ENCODE measurements at places on chromosomes 5 and 9.

- DNase-seq, result no peak
These were observed 4.9 kb upstream of the JAK2 start for GRCh38 chr9:4980086-4980727.

DNA sequence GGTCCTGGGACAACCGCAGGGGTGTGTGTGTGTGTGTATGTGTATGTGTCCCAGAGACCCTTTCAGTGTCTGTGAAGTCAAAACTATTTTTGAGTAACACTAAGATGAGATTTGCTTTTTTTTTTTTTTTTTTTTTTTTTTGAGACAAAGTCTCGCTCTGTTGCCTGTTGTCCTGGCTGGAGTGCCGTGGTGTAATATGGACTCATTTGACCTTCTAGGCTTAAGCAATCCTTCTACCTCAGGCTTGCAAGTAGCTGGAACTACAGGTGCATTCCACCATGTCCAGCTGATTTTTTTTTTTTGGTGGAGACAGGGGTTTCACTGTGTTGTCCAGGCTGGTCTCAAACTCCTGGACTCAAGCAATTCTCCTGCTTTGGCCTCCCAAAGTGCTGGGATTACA, 97.4 kb upstream of the KLF9 start:
- DNase-seq, result no peak

DNA sequence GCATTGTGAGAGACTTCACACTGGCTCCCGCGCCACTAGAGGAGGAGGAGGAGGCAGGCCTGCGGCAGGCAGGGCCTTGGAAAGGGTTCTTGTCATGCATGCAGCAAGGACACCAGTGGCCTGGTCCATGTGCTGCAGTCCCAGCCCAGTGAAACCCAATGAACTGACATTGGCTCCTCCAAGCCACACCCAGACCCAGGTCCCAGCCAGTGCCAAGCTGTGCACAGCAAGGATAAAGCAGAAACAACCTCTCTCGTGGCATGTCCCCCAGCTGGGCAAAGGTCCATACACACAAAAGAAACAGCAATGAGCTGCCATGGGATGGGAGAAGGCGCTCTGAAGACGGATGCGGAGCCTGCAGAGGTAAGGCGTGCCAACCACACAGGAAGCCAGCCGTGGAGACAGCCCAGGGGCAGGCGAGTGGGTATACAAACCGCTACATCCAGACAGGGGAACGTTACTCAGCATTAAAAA, 89.2 kb downstream of the SEMA4D start:
- DNase-seq, result no peak

DNA sequence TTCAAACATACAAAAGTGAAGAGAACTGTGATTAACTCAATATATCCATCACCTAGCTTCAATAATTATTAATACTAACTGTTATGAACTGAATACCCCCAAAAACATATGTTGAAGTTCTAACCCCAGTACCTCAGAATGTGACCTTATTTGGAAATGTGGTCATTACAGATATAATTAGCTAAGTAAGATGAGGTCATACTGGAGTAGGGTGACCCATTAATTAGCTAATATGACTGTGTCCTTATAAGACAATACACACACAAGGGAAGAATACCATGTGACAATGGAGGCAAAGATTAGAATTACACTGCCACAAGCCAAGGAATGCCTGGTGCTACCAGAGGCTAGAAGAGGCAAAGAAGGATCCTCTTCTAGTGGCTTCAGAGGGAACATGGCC, 7.8 kb downstream of the RRAGA start:
- no peak for DNase-seq

GRCh38 chr5:170109059-170110031, 3.6 kb downstream of the FOXI1 start:
- no peak for DNase-seq

DNA sequence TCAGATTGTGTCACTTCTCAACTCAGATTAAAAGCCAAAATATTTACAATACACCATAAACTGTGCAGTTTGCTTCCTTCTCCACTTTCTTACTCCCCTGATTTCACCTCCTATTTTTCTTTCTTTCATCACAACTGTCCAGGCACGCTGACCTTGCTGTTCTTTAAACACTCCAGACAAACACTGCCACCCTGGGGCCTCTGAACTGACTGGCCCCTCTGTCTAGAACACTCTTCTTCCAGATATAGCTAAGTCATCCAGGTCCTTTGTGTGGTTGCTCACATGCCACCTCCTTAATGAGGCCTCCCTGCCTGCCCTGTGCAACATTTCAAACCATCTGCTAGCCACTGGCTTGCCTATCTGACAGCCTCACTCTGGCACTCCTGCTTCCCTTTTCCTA, 46.6 kb downstream of the ATG10 start:
- DNase-seq, result no peak

DNA sequence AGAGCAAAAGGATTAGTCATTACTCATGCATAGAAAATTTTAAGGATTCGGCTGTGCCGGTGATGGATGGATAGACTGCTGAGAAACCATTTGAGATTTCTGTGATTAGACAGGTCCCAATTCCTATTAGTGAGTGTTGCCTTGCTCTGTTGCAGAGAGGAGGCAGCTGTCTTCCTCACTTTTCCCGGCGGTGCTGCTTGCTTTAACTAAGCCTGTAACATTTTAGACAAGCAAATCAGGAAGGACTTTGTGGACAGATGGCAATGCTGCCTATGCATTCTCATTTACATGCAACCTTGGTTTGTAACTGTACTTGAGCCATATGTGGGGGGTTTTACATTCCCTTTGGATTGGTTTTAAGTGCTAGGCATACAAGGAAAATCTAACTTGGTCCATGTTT, 1176.3 kb downstream of the CDH18 start:
- no peak for DNase-seq

GRCh38 chr9:131657037-131657377, 82.9 kb downstream of the RAPGEF1 start:
- no peak for DNase-seq

DNA sequence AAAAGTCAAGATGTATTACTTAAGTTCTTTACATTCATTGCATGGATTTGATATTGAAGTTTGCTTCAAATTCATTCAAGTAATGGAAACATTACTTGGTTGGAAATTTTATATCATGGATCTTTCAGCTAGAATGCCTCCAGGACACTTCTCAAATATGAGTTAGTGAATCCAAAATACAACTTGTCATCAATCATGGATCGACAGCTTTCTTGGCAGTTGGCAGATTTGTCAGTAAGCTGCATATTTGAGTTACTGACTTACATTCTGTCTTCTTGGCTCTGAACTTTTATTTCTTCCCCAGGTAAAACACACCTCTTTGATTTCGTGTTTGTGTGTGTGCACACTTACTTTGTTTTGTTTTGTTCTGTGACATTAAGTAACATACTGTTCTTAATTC, 1171.1 kb downstream of the TAF11L14 start:
- DNase-seq, result no peak

DNA sequence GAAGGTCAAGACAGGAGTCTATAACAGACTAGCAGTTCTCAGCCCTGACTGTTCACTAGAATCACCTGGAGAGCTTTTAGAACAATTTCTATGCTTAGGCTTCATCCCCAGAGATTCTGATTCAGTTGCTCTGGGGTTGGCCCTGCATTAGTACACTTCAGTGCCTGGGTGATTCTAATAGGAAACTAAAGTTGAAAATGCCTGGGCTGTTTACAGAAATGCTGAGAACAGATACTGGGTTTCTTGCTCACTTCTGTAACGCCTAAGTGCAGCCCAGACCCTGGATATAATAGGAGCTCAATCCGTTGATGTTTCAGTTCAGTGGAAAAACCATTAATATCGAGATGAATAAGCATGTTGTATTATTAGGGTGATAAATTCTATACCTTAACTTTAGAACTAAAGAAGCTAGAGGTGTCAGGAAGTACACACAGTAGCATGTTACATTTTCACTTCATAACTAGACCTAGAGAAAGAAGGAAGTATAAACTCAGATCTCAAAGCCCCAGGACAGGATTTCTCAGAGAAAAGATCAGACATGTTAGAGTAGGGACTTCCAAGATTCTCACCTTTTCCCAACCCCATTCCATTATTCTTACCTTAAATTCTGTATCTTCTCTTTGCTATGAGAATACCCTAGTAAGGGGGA, 20.4 kb downstream of the HAVCR2 start:
- no peak for DNase-seq

DNA sequence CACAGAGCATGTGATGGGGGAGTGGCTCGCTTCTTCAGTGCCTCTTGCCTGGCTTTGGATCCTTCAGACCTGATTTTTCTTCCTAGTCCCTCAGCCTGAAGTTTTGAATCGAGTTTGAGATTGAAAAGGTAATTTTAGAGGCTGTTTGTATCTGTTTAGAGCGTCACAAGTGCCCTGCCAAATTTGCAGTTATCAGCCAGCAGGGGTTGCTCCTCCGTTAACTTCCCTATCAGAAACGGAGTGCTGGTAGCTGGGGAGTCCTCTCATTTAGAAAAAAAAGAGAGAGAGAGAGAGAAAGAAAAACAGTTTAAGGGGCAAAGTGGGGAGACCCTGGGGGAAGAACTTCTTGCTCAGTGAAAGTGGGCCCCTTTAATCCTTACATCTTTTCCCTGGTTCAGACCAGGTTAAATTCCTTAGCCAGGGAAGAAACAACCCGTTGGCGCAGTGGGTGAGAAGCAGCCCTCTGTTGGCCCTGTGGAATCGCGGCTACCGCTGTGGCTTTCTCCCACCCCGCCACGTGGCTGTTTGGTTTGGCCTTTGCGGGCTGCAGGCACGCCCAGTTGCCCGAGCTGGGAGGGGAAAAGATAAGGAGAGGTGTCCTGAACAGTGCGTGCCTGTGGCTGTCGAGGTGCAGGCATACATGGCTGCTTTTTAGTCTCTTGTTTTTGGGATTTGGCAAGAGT, 576.7 kb upstream of the ACO1 start:
- DNase-seq, result no peak

- DNase-seq, result no peak
These were observed 98.1 kb upstream of the TUT7 start for GRCh38 chr9:86452201-86452828.

- DNase-seq, result no peak
These were observed 44.1 kb downstream of the PJA2 start for GRCh38 chr5:109365653-109366052.

GRCh38 chr9:103661663-103662062, 432.4 kb upstream of the SMC2 start:
- DNase-seq, result no peak

DNA sequence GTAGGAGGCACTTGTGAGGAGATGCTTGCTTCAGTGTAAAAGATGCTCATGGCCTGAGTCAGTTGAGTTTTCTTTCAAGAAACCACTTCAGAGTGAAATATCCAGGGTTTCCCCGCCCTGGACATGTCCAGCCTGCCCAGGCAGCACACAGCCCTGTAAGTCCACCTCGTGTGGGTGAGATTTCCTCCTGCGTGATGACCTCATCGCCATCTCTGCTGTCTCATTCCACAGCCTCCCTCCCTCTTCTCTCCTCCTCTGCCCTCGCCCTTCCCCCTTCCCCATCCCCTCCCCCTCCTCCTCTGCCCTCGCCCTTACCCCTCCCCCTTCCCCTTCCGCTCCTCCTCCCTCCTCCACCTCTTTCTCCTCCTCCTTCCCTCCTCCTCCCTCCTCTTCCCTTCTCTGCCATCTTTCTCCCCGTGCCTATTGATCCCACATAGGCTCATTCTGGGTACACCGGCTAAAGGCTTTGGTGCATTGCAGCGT, 34.0 kb upstream of the NCS1 start:
- no peak for DNase-seq

GRCh38 chr5:9551567-9552537, 6.0 kb upstream of the SEMA5A start:
- no peak for DNase-seq

DNA sequence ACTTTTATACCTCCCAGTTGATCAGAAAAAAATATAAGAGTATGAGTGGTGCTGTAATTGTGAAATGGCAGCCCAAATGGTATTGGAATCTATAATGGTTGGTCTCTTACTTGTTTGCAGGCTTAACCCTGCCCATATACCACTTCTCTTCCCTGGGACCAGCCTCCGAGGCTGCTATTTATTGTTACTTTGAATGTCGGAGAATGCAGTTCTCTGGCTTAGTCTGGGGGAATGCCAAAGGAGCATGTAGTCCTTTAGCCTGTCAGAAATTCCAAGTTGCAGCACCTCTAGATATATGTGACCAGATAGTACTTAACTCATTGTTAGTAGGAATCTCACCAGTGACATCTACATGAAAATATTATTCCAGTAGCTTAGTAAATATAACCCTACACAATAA, 47.5 kb downstream of the SLC44A1 start:
- no peak for DNase-seq

DNA sequence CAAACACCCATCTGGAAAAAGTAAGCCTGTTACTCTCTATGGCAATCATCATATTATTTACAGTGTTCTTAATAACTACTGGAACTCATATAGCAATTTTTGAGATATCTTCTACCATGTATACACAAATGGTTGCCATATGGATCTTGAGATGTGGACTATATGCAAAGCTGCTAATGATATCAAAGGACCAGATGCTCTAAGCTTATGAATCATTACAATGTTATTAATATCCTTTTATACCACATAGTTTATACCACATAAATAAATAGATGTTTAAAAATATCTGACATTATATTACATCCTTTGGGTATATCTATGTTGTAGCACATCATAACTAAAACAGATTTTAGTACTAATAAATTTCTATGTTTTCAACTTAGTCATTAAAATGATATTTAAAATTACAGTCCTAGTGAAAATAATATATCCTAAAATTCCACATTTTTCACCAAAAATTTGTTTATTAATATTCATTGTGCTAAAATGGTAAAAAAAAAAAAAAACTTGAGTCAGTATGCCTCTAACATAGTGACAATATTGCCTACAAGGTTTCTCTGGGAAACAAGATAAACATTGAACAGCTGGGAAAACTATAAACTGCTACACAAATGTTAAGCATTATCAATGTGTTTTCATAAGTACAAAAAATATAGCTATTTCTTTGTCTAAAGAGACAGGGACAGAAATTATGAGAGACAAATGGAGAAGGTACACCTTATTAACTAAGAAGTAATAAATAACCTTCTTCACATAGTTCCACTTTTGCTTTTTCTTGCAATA, 85.5 kb downstream of the DTWD2 start:
- no peak for DNase-seq

DNA sequence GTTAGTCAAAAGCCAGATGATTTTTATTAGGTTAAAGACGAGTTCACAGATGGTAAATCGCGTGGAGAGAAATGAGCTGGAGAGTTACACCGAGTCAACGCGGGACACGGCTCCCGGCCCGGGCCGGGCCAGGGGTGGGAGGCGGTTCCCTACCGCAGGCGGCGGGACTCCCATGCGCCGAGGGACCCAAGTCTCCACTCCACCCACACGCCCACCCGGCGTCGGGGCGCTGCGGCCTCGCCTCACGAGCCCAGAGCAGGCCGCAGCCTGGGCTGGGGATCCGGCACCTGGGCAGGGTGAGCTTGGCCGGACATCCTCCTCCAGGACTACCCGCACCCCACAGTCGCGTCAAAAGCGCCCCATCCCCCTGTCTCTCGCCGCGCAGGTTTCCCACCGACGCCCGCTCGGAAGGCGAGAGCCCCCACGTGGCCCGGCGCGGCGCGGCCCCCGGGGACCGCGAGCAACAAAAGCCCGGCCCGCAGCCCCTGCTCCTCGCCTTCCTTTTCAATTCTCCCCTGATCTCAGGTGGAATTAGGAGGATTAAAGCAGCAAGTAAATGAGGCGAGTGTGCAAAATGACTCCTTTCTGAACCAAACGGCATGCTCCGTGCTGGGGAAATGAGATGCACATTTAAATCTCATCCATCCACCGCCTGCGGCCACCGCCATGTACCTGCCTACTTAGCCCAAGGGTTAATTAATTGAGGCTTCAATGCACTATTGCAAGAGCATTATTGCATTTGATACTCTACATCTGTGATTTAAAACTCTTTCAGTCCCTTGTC, 196.5 kb upstream of the TBCA start:
- DNase-seq, result no peak
